CD8-positive, alpha-beta memory T cell (primary cell): ENCODE measurements at places on chromosomes 6 and 20. TPM values are rescaled to one million over a fixed set of nuclear protein-coding genes. Genes with fewer than 3 reads are reported as not detected.

DNA sequence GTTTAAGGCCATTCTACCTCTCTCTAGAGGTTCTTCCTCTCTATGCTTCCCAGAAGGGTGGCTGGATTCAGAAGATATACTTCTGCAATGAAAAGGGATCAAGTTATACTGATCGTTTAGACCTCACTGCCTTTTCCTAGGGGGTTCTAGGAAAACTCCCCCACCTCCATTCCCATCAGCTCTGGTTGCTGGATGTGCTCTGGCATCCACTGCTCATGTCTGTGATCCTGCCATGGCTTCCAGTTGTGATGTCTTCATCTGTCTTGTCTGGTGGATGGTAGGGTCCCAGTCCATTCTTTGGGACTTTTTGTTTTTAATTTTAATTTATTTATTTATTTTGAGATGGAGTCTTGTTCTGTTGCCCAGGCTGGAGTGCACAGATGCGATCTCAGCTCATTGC is 118.4 kb downstream of the BTBD3 start:
- no peaks in the 10 kb centered on the region for H3K36me3 ChIP-seq
- H3K27me3 ChIP-seq = no peaks in the 10 kb centered on the region
- no peak overlapping the region for H3K27ac ChIP-seq
- no peak for DNase-seq
- no peaks in the 10 kb centered on the region for H3K4me1 ChIP-seq

DNA sequence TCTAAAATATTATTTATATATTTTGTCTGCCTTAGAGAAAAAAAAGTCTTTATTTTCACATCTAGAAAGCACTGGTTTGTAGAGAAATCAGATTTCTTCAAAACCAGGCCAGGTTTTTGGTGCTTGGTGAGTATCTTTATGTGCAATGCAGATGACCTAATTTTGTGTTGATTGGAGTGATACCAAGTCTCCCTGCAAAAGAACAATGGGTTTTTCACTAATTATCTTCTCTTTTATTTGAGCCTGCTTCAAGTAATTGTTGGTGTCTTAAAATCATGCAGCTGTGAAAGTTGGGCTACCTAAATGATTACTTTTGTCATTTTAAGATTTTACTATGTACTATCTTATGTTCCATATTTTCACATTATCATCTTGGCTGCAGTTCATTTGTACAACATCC is 874.7 kb downstream of the TFAP2A start:
- no peak for DNase-seq
- no peak overlapping the region for H3K27ac ChIP-seq
- H3K4me3 ChIP-seq = no peak overlapping the region
- no peaks in the 10 kb centered on the region for H3K36me3 ChIP-seq

GRCh38 chr6:144190080-144190479 is 39.8 kb downstream of the STX11 start:
- H3K27ac ChIP-seq = no peak overlapping the region
- no peaks in the 10 kb centered on the region for H3K27me3 ChIP-seq
- no peak overlapping the region for H3K4me3 ChIP-seq
- no peak for DNase-seq
- H3K4me1 ChIP-seq = no peaks in the 10 kb centered on the region

The IRF4 gene
- total RNA-seq = 700 TPM

The NTSR1 gene
- total RNA-seq = not detected

GRCh38 chr6:56802584-56802983 is 152.3 kb upstream of the BEND6 start:
- no peaks in the 10 kb centered on the region for H3K36me3 ChIP-seq
- DNase-seq = no peak
- no peaks in the 10 kb centered on the region for H3K27me3 ChIP-seq
- no peak overlapping the region for H3K4me3 ChIP-seq

- no peaks in the 10 kb centered on the region for H3K27me3 ChIP-seq
- H3K27ac ChIP-seq = no peak overlapping the region
- DNase-seq = no peak
- H3K36me3 ChIP-seq = no peaks in the 10 kb centered on the region
- H3K4me1 ChIP-seq = no peaks in the 10 kb centered on the region
Observed at GRCh38 chr6:115999235-115999634, 61.5 kb downstream of the FRK start.

The CAGE1 gene
- not detected for total RNA-seq

DNA sequence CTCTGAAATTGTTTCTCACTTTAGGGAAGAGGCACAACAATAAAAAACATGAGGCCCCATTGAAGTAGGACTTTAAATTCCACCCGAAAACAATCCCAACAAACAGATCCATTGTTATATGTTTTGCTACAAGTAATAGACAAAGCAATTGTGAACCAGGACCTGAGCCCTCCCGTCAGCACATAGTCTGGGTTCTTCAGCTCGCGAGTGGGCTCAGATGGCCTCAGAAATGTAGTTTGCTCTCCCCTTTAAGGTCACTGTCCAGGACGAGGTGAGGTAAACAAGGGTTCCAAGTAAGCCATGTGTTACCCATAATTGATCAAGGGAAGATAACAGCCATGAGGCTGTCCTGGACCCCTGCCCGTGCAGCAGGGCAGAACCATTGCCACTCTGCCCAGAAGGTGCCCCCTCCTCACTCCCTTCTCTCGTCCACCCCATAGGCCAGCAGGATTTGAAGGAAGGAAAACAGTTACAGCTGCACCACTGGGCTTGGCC is 160.1 kb upstream of the QKI start:
- no peaks in the 10 kb centered on the region for H3K27me3 ChIP-seq
- no peak overlapping the region for H3K4me3 ChIP-seq
- DNase-seq = no peak
- no peak overlapping the region for H3K27ac ChIP-seq

DNA sequence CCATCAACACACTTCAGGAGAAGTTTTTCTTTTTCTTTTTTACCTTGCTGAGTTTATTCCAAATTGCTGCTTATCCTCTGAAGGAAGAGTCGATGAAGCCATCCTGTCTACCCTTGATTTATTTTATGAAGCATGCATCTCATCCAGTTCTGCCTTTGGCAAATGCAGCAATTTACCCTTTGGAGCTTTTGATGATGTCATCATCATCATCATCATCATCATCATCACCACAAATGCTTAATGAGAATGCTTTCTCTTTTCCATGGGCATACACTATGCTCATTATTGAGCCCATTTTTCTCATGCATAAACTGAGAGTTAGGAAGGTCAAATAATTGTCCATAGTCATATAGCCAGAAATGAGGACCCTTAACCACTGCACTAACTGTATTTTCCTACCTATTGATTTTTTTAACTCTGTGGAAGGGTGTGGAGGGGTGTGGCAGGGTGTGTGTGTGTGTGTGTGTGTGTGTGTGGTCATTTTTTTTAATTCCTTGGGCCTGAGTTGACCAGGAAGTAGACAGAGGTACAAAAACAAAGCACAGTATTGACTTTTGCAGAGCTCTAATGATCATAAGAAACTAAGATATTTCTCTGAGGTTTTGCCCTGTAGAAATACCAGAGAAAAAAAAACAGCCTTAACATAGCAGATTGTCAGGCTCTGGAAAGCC is 82.8 kb downstream of the COL9A1 start:
- no peaks in the 10 kb centered on the region for H3K36me3 ChIP-seq
- H3K27me3 ChIP-seq = no peaks in the 10 kb centered on the region
- H3K4me3 ChIP-seq = no peak overlapping the region
- no peak for DNase-seq
- H3K4me1 ChIP-seq = no peaks in the 10 kb centered on the region
- no peak overlapping the region for H3K27ac ChIP-seq

The ESF1 gene
- 27.1 TPM for total RNA-seq

The MATN4 gene
- 0.22 TPM for total RNA-seq

GRCh38 chr20:49635166-49635565 is 67.2 kb upstream of the PTGIS start:
- H3K4me1 ChIP-seq = no peaks in the 10 kb centered on the region
- DNase-seq = no peak
- peaks cover 17% of the 10 kb centered on the region for H3K36me3 ChIP-seq
- H3K27ac ChIP-seq = no peak overlapping the region
- H3K27me3 ChIP-seq = no peaks in the 10 kb centered on the region

DNA sequence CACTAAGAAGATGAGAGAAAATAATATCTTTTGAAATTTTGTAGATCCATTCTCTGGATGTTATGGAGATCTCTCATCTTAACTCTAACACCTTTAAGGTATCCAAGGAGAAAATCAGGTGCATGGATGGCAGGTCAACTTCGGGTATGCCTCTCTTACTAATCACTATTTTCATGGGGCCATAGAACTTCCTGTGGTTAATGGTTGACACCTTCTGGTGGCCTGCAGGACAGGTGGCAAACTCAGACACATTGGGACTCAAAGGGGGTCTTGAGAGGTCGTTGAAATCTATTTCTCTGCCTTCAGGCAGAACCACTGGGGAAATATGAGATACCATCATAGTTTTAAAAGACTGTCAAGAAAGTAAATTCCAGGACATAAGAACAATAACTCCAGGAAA is 76.5 kb downstream of the ADAT2 start:
- H3K4me1 ChIP-seq = no peaks in the 10 kb centered on the region
- no peak overlapping the region for H3K4me3 ChIP-seq
- H3K36me3 ChIP-seq = no peaks in the 10 kb centered on the region
- no peak overlapping the region for H3K27ac ChIP-seq

DNA sequence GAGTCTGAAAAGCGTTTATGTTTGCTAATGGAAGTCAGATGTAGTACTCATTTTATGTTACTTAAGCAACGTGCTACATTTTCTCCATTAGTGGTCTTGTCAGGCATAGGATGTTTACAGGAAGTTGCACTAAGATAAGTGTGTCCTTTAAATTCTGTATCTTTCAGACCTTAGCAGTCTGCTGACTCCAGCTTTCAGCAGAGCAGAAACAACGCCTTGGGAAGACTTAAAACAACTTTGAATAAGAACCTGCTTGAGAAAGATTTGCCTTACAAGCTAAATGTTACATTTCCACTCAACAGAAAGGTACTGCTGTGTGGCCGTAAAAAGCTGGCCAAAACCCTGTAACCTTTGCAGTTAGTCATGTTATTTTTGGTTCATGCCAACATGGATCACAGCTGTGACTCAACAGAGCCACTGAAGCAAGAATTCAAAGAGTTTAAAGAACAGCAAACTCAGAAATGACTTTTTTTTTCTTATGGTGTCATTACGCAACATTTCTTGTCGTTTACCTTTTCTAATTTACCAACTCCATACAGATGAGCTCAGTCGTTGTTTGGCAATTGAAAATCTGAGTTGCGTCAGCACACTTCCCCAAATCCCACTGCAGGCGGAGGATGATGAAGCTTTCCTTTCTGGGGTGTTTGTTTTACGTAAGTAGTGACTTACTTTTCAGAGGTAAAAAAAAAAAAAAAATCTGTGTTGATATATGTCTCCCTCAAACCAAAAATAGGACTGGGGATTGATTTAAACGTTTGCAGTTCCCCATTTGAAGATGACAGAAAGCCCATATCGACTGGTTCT is 27.9 kb upstream of the BMP6 start:
- H3K27me3 ChIP-seq = no peaks in the 10 kb centered on the region
- H3K4me1 ChIP-seq = no peaks in the 10 kb centered on the region
- peak overlapping the region; percentile 60 for H3K27ac ChIP-seq

DNA sequence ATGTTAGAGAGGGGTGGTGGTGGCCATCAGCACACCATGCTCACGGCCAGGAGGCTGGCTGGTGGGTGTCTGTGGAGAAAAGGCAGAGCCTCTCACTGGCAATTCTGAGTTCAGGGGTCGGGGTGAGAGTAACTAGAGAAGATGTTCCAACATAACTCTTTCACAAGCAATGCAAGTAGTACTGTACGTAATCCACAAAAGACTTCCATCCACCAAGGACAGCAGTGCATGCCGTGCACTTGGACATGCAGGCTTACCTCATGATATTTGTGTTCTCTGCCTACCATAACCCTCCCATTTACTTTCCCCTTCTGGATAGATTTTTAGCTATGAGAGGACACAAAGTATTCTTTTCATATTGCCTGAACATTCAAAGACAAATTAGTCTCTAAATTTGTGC is 51.3 kb downstream of the DCBLD1 start:
- H3K36me3 ChIP-seq = no peaks in the 10 kb centered on the region
- H3K4me3 ChIP-seq = no peak overlapping the region
- no peaks in the 10 kb centered on the region for H3K27me3 ChIP-seq

DNA sequence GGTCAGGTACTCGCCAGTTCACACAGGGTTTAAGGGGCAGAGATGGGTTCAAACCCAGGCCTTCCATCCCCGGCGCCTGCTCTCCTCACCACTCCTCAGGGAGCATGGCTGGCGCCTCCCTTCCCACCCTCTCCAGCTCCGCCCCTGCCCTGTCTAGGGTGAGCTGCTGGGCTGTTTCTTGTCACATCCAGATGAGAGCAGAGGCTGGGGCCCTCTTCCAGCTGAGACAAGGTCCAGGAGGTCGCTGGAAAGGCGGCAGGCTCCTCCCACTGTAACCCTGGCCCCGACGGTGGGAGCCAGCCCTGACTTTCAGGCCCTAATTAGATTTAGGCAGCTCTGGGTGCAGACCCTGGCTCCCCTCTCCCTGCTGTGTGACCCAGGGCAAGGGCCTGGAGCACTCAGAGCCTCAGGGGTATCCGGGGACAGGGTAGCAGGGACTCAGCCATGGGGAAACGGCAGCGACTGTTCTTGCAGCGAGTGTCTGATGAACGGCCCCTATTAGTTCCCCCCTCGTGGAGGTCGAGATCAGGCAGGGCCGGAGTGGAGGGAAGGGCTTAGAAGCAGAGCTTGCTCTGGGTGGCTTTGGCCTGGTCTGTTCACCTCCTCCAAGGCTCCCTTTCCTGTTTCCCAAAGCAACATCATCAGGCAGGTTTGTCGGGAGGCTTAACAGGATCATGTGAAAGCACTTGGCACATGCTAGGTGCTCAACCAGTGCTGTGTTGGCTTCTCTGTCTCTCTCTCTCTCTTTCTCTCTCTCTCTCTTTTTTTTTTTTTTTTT is 33.4 kb downstream of the SNAI1 start:
- H3K4me3 ChIP-seq = no peak overlapping the region
- DNase-seq = no peak
- no peak overlapping the region for H3K27ac ChIP-seq
- H3K36me3 ChIP-seq = no peaks in the 10 kb centered on the region

GRCh38 chr6:119129148-119129967 is 50.9 kb upstream of the FAM184A start:
- H3K27ac ChIP-seq = peak overlapping the region; percentile 35
- no peaks in the 10 kb centered on the region for H3K27me3 ChIP-seq
- no peaks in the 10 kb centered on the region for H3K36me3 ChIP-seq
- H3K4me1 ChIP-seq = peaks cover 3% of the 10 kb centered on the region

DNA sequence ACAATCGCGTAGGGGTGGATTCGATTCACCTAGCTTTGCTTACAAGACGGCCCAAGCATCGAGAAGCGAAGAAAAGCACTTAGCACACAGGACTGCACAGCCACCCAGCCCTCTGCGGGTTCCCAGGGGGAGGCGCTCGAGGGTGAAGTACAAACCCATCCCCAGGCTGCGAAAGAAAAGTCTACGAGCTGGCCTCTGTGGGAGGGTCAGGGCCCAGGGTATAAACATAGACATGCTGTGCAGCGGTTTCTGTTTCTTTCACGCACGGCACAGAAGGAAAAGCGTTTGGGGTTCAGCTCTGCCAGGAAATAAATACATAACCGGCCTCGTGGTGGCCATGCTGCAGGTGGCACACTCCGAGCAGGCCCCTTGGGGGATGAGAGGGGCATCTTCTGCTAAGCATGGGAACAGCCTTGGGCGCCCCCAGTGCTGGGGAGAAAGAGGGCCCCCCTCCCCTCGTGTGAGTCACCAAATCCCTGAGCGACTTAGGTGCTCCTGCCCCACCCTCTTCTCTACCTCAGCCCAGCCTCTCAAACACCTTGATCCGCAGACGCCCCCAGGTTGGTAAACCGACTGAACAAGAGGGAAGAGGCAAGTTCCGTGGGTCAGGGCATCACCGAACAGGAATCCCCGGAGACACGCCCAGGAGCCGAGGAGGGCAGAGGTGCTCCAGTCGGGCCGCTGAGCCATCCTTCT is 91.6 kb upstream of the RIPOR2 start:
- H3K27ac ChIP-seq = peak overlapping the region; percentile 11
- no peaks in the 10 kb centered on the region for H3K36me3 ChIP-seq
- peak overlapping the region; percentile 44 for H3K4me3 ChIP-seq
- DNase-seq = peak; percentile 67
- H3K4me1 ChIP-seq = peaks cover 35% of the 10 kb centered on the region
